Colonic mucosa (tissue), 4 donors: ENCODE measurements at places on chromosomes 11 and 22. TPM values are rescaled to one million over a fixed set of nuclear protein-coding genes. Genes with fewer than 3 reads are reported as not detected.

DNA sequence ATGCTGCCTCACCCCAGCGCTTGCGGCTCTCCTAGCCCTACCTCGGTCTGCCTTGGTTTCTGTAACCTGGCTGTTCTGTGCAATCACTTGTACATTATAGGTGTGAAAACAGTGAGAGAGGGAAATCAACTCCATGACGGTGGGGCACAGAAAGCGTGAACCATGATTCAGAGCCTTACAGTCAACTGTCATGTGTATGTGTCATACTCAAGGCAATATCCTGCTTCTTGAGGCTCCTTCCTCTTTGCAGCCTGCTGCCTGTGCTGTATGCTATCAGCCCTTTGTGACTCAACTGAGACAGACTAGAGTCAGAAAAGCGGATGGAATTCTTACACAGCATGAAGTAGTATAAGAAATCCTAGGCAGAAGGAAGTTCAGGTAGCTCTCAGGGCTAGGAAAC lies 2.1 kb downstream of the NRIP3 start:
- no peak for DNase-seq

GRCh38 chr11:37657645-37658044 lies 1059.6 kb upstream of the RAG2 start:
- no peak for DNase-seq

- DNase-seq = peak; percentile 50
Observed at GRCh38 chr11:109729761-109730160, 307.8 kb downstream of the C11orf87 start.

- no peak for DNase-seq
Observed at GRCh38 chr11:34940026-34940677, 23.7 kb downstream of the PDHX start.

DNA sequence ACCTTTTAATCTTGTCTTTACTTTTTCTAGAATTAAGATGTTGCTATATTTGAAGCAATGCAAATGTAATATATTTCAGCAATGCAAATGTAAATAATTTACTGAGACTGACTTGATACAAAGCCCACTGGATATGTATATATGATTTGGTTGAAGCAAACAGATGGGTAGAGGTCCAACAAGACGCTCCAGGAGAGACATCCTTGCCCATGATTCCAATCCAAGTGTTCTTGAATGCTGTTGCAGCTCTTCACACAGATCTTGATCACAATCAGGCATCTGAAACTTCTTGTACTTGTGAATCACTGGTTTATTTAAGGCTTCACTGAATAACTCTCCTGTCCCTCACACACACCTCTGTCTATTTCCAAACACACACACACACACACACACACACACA lies 507.0 kb downstream of the LRRC4C start:
- no peak for DNase-seq

DNA sequence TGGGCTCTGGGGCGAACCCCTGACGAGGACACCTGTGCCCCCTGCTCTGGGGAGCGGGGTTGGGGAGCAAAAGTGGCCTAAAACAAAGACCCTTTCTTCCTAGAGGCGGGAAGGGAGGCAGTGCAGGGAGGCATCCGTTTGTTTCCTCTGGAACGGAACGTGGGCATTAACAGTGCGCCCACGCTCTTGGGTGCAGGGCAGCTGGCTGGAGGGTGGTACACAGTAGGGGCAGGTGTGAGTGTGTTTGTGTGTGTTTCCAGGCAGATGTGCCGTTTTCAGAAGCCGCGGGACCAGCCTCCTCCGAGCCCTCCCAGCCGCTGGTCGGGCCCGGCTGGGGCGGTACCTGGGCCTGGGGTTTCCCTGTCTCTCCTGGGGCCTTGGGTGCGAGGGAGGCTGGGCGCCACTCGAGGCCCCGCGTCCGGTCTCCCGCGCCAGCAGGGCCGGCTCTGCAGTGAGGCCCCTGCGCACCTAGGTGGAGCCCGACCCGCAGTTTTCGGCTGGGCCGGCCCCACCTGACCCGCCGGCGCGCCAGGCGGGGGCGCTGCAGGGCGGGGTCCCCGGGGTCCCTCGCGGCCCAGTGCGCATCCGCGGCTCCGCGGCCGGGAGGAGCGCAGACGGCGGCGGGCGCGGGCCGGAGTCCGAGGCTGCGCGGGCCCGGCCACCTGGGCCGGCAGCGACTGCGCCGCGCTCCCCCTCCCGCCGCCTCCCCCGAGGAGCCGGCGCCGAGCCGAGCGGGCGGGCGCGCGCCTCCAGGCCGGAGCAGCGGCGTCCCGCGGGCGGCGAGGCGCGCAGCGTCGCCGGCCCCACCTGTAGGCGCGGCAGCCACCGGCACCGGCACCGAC lies 1252.7 kb downstream of the BRD1 start:
- DNase-seq = peak; percentile 22

GRCh38 chr22:37999640-38000272 lies 15.4 kb upstream of the SOX10 start:
- DNase-seq = no peak

DNA sequence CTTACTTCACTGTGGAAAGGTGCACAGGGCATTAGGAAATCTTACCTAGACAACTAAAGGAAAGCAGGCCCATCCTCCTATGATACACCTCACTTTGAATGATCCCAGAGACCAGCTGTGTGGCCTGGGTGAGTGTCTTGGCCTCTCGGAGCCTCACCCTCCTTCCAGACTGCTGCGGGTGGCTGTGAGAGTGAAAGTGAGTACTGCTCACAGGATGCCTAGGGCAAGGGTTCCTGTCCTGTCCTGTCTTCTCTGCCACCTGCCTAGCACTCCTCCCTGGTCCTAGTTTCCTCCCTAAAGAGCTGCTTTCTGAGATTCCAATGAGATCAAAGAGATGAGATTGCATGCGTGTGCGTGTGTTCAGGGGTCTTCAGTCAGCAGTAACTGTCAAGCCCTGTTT lies 19.5 kb upstream of the ADORA2A start:
- DNase-seq = no peak

GRCh38 chr11:128318856-128319474 lies 268.4 kb downstream of the ETS1 start:
- no peak for DNase-seq

DNA sequence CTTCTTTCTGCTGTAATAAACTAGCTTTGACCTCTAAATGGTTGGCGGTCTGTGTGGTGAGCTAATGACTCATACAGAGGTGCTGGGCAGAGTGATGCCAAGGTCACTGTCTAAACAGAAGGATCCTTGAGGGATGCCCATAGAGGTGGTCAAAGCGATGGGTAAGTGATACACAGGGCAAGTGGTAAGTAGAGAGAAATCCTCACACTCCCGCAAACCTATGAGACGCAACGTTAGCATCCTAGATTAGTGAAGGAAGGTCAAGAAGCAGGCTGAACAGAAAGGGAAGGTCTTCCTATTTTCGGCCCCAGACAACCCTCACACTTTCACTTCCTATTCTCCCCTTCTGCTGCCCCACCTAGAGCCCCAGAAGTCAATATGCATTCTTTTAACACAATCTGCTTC lies 65.6 kb upstream of the SESN3 start:
- DNase-seq = no peak

DNA sequence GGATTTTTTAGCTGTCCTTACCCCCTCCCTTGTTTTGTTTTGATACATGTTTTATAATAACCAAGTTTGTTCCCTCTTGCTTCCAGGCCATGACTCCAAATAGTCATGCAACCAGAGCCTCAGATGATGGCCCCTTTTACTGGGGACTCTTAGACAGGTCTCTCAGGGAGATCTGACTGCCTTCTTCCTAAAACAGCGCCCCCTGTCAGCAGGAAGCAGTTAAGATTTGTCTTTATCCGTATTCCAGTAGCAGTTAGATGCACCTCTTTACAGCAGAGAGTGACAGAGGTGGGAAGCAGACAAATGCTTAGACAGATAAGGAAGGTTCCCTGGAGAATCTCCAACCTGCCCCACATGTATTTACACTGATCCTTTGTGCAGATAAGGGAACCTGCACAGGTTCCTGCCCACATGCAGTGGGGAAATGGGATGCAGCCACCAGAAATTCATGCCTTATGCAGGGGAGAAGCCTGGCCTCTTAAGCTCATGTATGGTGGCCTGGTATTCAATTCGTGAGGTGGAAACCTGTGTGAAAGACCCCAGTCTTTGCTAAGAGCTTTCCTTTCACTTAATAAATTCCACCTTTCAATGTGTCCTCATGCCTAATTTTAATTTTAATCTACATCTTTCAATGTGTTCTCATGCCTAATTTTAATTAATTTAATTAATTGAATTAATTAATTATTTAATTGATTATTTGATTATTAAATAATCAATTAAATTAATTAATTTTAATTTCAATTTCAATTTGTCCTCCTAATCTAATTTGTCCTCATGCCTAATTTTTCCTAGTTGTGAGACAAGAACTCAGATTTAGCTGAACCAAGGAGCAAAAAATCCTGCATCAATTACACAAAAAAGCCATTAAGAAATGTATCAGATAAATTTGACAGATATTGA lies 11.5 kb upstream of the GLYAT start:
- no peak for DNase-seq

DNA sequence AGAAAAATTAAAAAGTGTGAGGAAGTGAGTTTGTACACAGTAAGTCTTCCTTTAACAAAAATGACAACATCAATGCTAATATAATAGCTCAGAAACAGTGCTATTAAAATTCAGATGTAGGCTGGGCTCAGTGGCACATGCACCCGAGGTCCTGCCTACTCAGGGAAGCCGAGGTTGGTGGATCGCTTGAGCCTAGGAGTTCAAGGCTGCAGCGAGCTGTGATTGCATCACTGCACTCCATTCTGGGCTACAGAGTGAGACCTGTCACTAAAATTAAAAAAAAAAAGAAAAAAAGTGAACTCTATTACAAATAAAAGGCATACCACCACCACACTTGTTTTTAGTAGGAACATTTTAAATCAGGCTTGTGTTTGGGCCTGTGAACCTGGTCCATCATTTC lies 39.2 kb upstream of the PAX6 start:
- no peak for DNase-seq

DNA sequence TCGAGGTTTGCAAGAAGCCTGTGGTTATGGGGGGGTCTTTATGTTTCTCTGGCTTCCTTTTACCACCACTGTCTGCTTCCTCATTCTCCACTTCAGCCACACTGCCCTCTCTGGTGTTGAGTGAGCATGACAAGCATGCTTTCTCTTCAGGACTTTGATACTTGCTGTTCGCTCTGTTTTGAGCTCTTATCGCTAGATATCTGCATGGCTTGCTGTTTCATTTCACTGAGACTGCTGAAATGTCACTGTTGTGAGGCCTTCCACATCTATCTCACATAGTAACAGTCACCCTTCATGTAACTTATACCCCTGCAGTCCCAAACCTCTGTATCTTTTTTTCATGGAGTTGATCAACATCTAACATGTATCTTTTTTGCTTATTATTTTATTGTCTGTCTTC lies 59.8 kb downstream of the TMEM135 start:
- peak; percentile 61 for DNase-seq

GRCh38 chr11:91326751-91327150 lies 897.9 kb upstream of the FAT3 start:
- no peak for DNase-seq

- no peak for DNase-seq
Observed at GRCh38 chr11:85974122-85974521, 94.8 kb downstream of the PICALM start.

DNA sequence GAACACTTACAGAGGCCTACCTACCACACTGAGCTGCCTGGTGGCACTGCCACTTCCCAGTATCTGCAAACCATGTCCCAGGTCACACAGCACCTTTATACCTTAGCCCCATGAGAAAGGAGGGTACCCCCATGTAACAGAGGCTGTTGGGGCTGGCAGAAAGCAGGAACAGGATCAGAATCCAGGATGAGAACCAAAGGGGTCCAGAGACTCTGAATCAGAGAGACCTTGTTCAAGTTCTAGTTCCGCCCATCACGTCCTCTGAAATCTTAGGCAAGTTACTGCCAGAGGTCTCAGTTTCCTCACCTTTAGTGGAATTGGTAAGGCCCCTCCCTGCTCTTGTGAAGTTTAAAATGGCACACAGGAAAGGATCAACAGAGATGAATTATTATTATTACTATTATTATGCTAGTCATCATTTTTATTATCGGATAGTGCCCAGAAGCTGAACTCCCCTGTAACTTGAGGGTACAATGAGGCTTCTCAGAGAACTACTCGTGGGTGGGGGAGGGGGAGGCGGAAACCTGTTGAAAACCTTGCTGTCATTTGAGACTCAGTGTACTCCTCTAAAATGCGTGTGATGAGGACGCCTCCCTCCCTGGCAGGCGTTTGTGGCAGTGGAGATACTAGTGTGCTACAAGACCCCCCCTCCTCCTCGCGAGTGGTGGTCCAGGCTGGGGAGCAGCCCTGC lies 9.3 kb downstream of the SELENOM start:
- no peak for DNase-seq

- DNase-seq = no peak
Observed at GRCh38 chr11:76292583-76293188, 86.4 kb upstream of the WNT11 start.

GRCh38 chr11:126109941-126110731 lies 47.5 kb upstream of the CDON start:
- DNase-seq = no peak

DNA sequence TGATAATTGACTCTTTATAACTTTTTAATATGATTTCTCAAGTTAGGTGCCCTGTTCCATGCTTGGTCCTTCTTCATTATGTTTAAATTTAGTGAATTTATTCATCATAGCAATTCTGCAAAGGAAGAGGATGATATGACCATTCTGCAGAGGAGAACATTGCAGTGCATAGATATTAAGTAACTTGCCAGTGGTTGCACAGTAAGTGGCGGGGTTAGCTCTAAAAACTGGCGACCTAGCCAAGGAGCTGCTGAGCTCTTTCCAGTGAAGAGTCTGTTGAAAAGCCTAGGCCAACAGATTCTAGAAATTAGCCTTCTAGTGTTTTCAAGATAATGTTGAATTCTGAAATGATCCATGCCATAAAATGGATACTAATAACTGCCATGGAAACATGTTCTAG lies 4.6 kb downstream of the EWSR1 start:
- no peak for DNase-seq

GRCh38 chr11:67585911-67586310 lies 2.3 kb downstream of the GSTP1 start:
- no peak for DNase-seq

DNA sequence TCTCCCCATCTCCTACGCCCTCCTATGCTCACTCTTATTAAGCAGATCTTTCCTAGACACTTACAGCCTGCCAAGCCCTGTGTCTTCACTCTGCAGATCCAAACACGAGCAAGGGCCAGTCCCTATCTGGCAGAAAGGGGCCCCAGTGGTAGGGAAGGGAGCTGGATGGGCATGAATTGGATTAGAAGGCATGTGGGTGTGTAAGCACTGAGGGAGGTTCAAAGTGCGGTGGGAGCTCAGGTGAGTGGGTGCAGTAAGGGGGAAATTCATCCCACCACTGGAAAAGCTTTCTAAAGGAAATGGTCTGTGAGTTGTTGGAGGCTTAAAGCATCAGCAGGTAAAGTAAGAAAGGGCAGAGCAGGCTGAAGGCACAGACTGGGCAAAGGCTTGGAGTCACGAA lies 5.5 kb downstream of the TMEM132A start:
- DNase-seq = no peak

GRCh38 chr22:46239261-46240048 lies 10.6 kb downstream of the CDPF1 start:
- DNase-seq = no peak

GRCh38 chr22:19398206-19398605 lies 33.3 kb downstream of the HIRA start:
- DNase-seq = no peak

Gene HTR3B
- not detected for total RNA-seq

Gene GLYAT
- not detected for total RNA-seq

Gene NLRP6
- total RNA-seq = 0.17 TPM

Gene CASP5
- total RNA-seq = 25.7 TPM

Gene TBX1
- total RNA-seq = 0.80 TPM

Gene OR6T1
- not detected for total RNA-seq

Gene NRGN
- 11.1 TPM for total RNA-seq

Gene MAP6
- total RNA-seq = 0.79 TPM

Gene SVIP
- total RNA-seq = 20.6 TPM

Gene EPS8L2
- 192 TPM for total RNA-seq

Gene SF3B2
- total RNA-seq = 196 TPM
